RWPE2 (cell line): ENCODE measurements at places on chromosomes 12 and 14.
A peak's percentile ranks its signal among the peaks of the same experiment; 100 is the strongest.

GRCh38 chr12:85076688-85077430 lies 40.7 kb downstream of the LRRIQ1 start:
- DNase-seq: no peak

DNA sequence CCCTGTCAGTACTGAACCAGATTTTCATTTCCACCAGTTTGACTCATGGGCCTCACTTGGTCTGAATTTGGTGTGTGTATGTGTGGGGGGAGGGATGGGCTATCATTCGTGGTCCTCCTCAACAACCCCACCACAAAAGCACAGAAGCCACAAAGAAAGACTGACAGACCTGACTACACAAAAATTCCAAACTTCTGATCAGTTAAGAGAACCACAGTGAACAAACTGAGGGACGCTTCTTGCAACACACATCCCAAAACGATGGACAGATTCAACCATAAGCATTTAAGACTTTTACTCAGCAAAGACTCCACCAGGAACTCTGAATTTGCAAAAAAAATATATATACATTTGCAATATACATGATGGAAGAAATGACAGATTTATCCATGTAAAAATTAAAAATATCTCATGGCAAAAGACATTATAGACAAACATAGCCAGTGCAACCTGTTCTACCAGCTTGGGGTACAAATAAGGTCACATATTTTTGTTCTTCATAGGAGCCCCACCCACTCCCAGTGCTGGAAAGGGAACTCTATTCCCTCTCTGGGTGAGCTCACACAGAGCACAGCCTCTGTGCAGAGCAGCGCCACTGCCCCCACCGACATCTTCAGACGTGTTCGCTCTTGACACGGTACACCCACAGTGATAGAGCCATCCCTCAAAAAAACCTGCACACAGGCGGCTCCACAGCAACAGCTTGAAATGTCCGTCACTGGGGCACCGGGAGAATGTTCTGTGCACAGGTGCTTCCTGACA lies 49.7 kb downstream of the JAG2 start:
- no peak for DNase-seq

GRCh38 chr12:2501464-2502191 lies 293.1 kb upstream of the FKBP4 start:
- DNase-seq: no peak

DNA sequence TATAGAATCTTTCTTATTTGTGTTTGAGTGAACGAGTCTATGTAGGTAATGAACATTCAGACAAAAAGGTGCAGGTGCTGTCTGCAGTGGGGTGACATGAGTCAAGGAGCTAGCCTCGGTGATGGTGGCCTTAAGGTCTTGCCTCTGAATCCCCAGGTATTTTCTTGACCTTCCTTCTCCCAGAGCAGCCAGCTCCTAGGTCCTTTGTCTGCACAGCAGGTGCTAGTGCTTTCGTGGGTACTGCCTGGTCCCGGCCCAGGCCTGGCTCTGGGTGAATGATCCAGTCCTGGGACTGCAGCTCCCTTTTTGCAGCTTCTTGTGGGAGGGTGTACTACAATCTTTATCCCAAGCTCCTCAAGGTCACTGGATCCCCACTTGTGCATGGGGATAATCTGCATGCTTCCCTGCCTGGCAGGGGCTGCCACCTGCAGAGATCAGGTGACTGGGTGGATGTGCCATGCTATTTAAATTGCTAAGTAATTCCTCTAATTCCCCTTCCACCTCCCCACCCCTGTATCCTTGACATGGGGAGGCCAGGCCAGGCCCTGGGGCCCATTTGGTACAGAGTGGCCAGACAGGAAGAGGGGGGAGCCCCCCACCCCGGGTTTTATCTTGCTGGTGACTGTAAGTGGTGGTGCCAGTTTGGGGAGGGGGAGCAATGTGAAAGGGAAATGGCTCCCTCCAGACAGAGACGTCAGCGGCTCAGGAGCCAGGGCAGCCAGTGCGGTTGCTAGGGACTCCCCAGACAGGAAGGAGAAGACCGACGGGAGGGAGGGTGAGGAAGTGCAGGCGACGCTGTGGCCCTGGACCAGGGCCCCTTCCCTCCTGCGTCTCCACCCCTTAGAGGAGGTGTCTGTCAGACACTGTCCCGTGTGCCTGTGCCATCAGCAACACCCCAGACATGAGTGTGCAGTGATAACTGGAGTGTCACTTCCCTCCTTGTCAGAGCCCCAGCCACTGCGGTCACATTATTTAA lies 6.7 kb downstream of the VASH1 start:
- peak; percentile 55 for DNase-seq

GRCh38 chr14:75476274-75476995 lies 45.8 kb upstream of the BATF start:
- no peak for DNase-seq

- DNase-seq: no peak
Observed at GRCh38 chr12:12511895-12512711, 50.6 kb downstream of the DUSP16 start.

- DNase-seq: no peak
Observed at GRCh38 chr12:103882861-103883596, 42.0 kb upstream of the NT5DC3 start.

- peak; percentile 30 for DNase-seq
Observed at GRCh38 chr14:96108061-96108795, 69.1 kb downstream of the C14orf132 start.
